Retina (tissue), 1 donor: ENCODE measurements at places on chromosomes 11 and 22.

DNA sequence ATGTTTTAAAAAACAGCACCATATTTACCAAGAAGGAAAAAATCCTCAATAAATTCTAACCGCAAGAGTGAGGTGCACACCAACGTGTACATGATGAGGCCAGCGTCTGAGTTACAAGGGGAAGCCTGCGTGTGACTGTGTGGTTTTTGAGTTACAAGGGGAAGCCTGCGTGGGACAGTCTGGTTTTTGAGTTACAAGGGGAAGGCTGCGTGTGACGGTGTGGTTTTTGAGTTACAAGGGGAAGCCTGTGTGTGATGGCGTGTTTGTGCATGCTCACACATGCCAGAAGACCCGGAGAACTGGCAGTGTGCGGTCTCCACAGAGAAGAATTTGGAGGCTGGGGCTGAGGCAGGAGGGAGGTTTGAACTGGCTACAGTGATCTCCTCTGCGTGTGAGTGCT lies 1376.4 kb downstream of the TBC1D22A start:
- DNase-seq, result no peak

DNA sequence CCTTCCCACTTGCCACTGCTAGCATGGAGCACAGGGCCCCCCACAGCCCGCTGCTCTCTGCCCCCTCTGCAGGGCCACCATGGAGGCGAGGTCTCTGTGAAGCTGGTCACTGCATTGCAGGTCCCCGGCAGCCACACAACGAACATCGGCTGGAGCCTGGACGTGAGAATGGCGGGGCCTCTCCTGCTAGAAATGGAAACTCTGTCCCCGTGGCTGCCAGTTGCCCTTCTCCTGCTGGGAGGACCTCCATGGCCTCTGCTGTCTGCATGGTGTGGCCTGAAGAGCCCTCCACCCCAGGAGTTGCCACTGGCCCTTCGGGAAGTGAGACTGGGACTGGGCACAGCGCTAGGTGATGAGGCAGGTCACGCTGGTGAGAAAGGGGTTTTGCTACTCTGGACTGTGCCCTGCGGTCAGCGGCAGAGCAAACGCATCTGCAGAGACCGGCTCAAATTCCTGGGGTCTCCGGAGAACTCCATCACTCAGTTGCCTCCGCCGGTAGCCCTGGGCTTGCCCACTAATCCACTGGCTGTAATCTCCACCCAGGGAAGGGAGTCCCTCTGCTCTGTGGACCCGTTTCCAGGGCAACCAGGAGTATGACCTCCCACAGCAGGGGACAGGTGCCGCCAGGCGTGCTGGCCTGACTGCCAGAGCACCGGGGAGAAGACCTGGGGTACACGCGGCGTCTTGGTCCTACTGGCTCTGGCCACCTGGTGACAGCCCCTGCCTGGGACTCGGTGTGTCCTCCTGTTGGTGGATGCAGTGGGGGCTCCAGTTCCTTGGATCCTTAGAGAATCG lies 806.3 kb downstream of the BRD1 start:
- peak; percentile 27 for DNase-seq

- peak; percentile 83 for DNase-seq
Observed at GRCh38 chr11:76680518-76681425, 10.2 kb upstream of the LRRC32 start.

DNA sequence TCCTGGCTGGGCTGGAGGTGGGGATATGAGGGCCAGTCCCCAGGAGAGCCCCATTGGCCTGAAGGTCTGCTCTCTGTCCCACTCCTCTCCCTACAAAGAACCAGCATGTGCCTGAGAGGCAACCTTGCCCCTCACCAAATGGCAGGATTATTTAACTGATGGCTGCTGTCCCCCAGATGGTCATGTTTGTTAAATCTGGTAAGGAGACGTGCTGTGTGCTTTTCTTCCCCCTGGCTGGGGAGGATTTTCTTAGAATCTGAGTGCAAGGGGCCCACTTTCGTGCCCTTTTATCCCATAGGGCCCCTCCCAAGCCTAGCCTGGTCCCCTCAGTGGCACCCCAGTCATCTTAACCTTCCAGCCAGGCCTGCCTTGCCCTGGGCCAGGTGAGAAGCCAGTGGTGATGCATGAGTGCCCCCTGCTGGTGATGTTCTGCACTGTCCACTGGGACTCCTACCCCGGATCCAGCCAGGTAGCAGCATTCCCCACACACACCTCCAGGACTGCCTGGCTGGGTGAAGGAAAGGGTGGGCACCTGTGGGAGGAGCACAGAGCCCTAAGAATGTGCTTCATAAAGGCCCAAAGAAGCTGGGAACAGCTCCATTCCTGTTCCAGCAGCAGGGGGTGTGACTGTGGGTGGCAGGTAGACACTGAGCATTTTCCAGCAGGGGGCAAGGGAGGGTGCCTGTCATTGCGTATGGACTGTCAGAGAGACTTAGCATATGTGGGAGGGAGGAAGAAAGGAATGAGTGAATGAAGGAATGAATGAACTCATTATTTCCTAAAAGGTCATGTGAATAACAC lies 28.9 kb downstream of the MFNG start:
- DNase-seq, result peak; percentile 86

GRCh38 chr22:27705408-27706080 lies 96.0 kb downstream of the MN1 start:
- no peak for DNase-seq

GRCh38 chr11:76670485-76671236 lies at the start of gene LRRC32:
LRRC32 (minus strand) TSS chr11:76670747; CDS start chr11:76665954, 4,793 bp downstream.
- DNase-seq, result peak; percentile 53

GRCh38 chr11:79274636-79275331 lies 166.0 kb downstream of the TENM4 start:
- DNase-seq, result no peak

DNA sequence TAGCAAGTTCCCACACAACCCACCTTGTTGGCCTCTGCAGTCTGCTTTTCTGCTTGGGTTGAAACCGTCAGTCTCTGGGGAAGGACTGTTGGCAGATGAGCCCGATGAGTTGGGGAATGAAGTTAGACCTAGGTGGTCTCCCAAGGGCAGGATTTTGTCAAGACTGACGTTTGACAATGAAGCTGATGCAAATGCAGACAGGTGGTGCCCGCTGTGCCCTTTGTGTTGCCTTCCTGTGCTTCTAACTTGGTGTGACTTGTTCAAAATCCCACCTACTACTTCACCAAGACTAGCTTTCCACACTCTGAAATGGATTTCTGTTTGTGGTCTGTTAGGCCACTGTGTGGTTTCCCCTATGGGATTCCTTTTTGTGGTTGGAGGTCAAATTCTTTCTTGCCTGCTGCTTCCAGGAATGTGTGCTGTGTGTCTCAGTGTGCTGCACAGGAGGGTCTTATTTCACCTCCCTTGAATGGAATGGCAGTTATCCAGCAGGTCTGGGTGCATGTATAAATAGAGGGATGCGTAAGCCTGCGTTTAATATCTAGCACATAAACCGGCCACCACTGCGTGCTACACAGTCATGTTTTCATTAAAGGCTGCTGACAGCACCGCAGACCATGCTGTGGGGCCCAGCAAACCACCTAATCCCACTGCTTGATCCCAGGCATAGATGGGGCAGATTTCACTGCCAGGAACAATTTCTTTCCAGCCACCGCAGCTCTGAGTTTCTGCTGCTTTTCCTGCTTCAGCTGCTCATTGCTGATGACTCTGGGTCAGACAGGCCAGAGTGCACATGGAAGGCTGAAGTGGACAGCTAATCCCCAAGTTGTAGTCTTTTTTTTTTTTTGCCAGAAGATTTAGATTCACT lies 44.8 kb downstream of the ADAMTS8 start:
- DNase-seq, result peak; percentile 25

GRCh38 chr11:77136074-77136473 lies 8.0 kb downstream of the MYO7A start:
- no peak for DNase-seq

DNA sequence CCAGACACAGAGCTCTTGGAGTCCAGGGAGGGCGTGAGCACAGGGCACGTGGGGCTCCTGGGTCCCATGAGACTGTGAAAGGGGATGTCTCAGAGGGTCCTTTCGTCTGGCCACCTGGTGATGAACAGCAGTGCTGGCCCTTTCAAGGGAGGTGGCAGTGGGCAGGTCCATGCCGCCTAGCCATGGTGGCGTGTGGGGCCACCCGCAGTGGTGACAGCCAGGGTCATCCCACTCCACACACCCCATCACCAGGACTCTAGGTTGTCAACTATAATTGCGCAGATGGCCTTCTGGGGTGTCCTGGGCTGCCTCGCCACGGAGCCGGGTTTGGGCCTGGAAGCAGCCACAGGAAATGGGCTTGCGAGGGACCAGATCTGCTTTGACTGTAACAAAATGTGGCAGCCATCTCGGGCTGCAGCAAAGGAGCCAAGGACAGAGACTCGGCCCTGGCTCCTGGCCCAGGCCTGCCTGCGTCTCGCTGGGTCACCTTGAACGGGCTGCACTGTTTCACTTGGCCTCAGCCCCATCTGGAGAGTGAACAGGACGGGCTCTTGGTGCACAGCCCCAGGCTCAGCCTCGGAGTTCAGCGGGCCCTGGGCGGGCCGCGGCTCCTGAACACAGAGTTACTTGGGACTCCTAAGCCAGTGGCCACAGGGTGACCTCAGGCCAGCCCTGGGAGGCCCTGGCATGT lies 1350.5 kb downstream of the BRD1 start:
- no peak for DNase-seq

- no peak for DNase-seq
Observed at GRCh38 chr11:37857726-37858125, 1259.7 kb upstream of the RAG2 start.

DNA sequence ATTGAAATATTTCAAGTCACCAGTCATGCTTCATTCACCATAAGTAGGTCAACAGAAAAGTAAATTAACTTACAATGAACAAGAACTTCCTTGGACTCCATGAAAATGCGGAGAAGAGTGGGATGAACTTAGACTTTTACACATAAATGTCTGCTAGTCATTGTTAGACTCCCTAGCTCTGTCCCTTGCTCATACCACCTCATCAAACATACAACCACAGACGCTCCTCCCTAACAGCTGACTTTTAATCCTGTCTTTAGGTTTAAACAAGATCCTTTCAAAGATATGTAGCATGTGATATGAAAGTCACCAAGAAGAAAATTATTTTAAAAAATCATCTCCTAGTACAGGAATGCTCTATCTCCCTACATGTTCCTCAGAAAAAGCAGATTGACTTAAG lies 248.1 kb downstream of the DLG2 start:
- DNase-seq, result no peak

GRCh38 chr11:80593648-80594374 lies 1153.0 kb upstream of the TENM4 start:
- no peak for DNase-seq

- peak; percentile 79 for DNase-seq
Observed at GRCh38 chr11:22340701-22341587, 2.8 kb downstream of the SLC17A6 start.

GRCh38 chr11:119356349-119357031 lies 10.0 kb upstream of the MFRP start:
- DNase-seq, result peak; percentile 93

DNA sequence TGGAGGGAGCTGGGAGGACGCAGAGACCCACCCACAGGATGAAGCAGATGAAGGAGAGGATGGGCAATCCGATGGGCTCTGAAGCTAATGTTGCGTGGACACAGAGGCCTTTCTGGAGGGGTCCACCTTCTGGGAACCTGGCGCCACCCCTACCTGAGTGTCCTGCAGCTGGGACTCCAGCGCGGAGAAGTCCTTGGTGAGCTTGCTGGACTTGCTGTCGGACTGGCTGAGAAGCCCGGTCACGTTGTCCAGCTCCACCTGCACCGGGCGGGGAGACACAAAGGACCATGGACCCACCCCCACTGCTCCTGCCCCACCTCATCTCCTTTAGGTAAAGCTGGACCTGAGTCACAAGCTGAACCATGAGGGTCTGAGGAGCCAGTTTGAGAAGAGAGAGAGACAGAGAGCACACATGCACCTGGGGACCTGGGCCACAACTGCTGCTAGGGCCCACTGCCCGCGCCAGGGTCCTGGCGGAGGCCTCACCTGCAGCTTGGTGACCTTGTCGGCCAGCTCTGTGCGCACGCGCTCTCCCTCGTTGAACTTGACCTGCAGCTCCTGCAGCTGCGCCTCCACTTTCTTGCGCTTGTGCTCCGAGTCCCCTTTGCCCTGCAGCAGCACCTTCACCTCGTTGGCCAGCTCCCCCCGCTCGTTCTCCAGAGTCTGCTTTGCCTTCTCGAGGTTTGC lies 40.8 kb downstream of the APOL1 start:
- DNase-seq, result no peak

DNA sequence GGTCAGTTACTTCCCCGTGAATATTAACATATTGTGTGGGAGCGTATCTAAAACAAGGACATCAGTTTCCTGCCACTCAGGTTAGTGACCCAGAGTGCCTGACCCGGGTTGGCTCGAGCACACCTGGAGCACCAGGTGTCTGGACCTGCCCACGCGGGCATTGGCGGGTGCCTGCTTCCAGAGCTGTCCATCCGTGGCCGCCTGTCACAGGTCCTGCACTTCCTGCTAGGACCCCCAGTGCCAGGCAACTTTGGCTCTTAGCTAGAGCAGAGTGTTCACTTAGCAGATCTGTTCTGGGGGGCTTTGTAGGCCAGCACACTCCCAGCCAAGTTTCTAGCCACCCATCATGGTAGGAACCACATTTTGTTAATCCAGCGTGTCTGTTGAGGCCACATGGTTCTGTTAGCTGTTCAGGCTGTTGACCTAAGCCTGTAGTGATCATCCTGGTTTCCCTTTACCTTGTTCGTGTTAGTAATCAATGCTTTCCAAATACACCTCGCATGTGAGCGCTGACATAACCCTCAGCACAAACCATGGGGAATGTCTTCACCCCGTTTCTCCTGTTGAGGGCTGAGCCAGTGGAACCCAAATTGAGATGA lies 29.5 kb downstream of the MOV10L1 start:
- DNase-seq, result no peak

DNA sequence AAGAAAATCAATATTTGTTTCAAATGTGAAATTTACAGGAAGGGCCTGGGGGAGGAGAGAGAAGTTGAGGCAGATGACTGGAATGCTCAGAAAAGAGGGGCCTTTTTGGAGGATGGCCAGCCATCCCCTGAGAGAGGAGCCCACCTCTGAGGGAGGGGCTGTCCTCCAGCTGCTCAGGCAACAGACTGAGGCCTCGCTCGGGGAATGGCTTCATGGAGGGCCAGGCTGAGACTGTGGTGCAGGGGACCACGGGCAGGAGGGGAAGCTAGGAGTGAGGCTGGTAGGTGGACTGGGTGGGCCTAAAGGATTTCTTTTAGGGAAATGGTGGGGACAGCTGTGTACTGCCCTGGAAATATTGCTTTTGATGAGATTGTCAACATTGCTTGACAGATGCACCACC lies 73.5 kb upstream of the CADM1 start:
- DNase-seq, result peak; percentile 53

DNA sequence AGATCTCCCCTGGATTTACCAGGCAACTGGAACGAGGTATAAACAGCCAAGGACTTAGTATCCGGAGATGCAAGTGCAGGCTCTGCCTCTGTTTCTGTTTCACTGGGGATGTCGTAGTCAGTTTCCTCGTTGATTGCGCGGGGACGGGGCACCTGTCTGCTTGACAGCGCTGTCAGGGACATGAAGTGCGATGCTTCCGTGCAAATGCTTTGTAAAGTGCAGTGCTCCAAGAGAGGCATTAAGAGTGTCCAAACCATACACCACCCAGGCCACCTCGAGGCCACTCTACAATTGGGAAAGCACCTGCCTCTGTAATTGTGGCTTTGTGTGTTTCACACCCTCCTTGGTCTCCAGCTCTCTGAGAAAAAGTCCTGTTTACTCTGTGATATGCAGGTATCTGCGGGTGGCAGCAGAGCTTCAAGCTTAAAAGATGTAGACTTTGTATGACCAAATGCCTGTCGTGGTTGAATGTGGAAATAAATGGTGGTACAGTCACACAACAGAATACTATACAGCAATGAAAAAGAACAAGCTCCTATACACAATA lies 18.6 kb upstream of the CD5 start:
- DNase-seq, result no peak

- DNase-seq, result no peak
Observed at GRCh38 chr11:1117992-1118391, 39.8 kb upstream of the MUC5AC start.
